Muscle of leg (tissue), 16 donors: ENCODE measurements at places on chromosomes 5 and 9.

GRCh38 chr5:139399501-139400121, 4.3 kb downstream of the SPATA24 start:
- no peak for DNase-seq

GRCh38 chr5:170426149-170426767, 37.1 kb upstream of the KCNMB1 start:
- peak; percentile 53 for DNase-seq

DNA sequence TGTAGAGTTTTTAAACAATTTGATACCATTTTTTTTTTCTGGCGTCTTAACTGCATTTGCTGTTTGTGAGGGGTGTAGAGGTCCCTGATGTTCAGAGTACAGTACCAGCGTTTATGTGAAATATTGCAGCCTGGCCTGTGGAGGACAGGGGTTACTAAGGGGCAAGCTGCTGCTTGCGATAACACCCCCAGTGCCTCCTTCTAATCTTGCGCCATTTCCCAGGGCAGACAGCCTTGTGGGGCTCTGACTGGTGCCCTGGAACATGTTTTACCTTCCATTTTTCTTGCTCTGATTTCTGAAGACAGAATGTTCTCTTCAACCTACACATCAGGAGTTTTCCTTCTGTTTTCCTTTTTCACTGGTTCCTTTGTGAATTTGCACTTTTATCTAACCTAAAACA, 142.9 kb downstream of the DOCK8 start:
- no peak for DNase-seq

- peak; percentile 79 for DNase-seq
These were observed 45.9 kb upstream of the KCNMB1 start for GRCh38 chr5:170434966-170435605.

GRCh38 chr5:82754759-82755158, 322.4 kb downstream of the TMEM167A start:
- no peak for DNase-seq

GRCh38 chr9:1917396-1917935, 97.7 kb upstream of the SMARCA2 start:
- DNase-seq: no peak

DNA sequence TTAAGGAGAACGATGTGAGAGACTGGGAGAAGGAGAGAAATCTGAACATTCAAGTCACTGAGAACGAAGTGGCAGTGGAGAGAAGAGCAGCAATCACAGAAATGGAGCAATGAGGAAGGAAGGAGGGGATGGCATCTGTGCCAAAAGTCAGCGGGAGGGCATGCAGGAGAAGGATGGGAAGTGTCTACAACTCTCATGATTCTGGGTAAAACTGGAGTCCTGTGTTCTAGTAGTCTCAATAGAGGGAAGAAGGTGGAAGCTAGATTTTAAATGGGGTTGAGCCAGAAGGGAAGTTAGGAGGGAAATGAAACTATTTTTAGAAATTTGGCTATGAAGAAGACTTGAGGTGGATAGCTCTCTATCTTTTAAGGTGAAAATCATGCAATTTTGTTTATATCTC, 39.1 kb upstream of the SPATA31C2 start:
- DNase-seq: no peak

GRCh38 chr9:109027176-109027575, 13.9 kb upstream of the CTNNAL1 start:
- DNase-seq: peak; percentile 30

GRCh38 chr9:80899208-80899607, 790.1 kb downstream of the TLE1 start:
- peak; percentile 36 for DNase-seq

- DNase-seq: peak; percentile 63
These were observed 106.2 kb downstream of the KLHL3 start for GRCh38 chr5:137629646-137630045.

DNA sequence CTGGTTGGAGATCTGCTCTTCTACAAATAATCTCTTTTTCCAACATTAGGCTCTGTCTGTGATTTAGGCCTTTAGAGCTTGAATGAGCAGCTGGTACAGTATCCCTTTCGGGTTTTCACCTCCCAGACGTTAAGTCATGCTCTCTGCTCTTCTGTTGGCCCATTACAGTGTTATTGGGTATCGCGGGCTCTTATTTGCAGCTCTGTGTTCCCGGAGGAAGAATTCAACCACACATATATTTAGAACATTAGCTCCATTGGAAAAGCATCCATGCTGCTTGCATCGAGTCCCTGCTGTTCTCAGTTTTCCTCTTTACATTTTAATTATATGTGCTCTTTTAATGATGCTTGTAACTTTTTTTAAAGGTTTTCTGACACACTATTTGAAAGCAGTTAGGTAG, 278.0 kb upstream of the ADCY2 start:
- no peak for DNase-seq

DNA sequence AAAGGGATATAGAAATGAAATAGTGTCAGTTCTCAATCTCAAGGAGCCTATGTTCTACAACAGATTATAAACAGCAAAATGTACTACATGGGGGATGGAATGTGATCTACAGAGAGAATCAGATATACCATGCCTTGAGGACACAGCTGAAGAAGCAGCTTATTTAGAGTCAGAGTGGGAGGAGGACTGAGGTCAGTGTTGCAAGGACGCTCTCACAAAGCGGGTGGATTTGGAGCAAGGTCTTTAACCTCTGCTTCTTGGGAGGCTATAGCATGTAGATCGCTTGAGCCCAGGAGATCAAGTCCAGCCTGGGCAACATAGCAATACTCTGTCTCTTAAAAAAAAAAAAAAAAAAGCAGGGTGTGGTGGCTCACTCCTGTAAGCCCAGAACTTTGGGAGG, 32.8 kb upstream of the PLIN2 start:
- no peak for DNase-seq

DNA sequence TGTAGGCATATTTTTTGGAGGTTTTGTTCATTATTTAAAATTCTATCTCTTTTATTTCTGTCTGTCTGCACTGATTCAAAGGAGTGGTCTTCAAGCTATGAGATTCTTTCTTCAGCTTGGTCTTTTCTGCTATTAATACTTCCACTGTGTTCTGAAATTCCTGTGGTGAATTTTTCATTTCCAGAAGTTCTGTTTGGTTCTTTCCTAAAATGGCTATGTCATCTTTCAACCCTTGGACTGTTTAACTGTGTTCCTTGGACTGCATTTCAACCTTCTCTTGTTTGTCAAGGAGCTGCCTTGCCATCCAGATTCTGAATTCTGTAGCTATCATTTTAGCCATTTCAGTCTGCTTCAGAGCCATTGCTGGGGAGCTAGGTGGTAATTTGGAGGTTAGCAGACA, 76.3 kb downstream of the CERT1 start:
- no peak for DNase-seq

GRCh38 chr9:27108981-27109541, at the start of gene TEK:
Gene TEK, plus strand, starts transcription at chr9:27109225. Its CDS starts 366 bp downstream, at chr9:27109591.
- DNase-seq: peak; percentile 77

- DNase-seq: no peak
These were observed 122.9 kb downstream of the CAVIN4 start for GRCh38 chr9:100700689-100701318.
